SW480 (cell line): ENCODE measurements at places on chromosomes 12 and 14.

DNA sequence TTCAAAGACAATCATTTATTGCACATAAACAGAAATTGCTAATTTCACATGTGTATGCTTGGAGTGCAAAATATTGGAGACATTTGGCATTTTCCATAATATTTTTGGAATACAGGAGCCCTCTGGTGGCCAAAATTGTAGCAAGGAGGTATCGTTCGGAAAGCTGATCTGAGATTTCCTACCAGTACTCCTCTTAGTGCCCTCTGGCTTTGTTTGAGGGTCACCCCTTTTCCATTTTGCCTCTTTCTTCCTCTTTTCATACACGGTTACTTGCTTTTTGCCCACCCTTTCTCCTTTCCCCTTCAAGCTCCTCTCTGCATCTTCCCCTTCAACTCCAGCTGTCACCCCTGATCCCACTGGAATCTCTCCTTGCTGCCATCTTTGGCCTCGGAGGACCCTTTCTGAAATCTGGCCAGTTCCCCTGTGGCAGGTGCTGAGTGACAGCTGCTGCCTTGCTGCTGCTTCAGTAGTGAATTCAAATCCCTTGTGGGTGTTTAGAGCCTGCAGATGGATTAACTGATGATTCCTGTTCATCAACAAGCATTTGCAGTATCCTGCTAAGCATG, 164.6 kb upstream of the PARP11 start:
- DNase-seq: peak; percentile 59

GRCh38 chr12:45737638-45738037, 8.1 kb downstream of the ARID2 start:
- no peak for DNase-seq

GRCh38 chr12:50980545-50980944, 28.2 kb downstream of the HIGD1C start:
- DNase-seq: no peak

- DNase-seq: no peak
These were observed 267.2 kb upstream of the BTG1 start for GRCh38 chr12:92412856-92413255.

DNA sequence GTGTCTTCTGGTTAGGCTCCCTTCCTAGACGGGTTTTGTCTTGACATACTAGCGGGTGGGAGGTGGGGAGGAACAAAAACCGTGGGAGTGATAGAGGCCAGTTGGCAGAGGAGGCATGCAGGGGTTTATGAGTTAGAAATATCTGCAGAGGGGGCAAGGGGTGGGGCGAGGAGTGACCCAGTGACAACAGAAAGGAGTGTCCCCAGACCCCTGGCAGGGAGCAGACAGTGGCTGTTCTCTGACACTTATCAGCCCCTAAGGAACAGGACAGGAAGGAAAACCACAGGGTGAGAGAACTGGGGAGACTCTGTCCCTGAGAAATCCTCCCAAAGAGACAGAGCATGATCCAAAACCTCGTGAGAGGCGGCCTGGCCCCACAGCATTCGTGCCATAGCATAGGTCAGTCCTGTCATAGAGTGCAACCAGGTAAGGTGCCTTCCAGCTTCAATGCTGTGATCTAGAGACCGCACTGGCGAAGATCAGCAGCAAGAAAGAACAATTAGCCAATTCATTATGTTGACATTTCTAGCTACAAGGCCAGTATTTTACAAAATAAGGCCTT, 141.4 kb downstream of the CRADD start:
- DNase-seq: no peak

GRCh38 chr12:132872073-132872855, 15.1 kb downstream of the CHFR start:
- no peak for DNase-seq

DNA sequence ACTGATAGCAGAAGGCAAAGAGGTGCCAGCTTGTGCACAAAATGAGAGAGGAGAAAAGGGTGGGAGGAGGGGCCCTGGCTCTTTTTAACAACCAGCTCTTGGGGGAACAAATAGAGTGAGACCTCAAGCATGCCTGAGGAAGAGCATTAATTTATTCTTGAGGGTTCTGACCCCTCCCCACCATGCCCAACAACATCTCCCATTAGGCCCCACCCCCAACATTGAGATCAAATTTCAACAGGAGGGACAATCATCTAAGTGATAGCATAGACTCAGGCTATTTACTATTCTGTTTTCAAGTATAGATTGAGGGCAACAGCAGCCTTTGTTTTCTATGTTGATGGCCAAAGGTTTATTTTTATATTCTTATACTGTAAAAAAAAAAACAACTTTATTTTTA, 59.7 kb downstream of the FUT8 start:
- no peak for DNase-seq

- no peak for DNase-seq
These were observed 50.8 kb downstream of the NTN4 start for GRCh38 chr12:95739561-95740313.

GRCh38 chr14:54796961-54797360, 105.7 kb downstream of the GCH1 start:
- no peak for DNase-seq

- no peak for DNase-seq
These were observed 42.3 kb upstream of the BATF start for GRCh38 chr14:75479770-75480600.

DNA sequence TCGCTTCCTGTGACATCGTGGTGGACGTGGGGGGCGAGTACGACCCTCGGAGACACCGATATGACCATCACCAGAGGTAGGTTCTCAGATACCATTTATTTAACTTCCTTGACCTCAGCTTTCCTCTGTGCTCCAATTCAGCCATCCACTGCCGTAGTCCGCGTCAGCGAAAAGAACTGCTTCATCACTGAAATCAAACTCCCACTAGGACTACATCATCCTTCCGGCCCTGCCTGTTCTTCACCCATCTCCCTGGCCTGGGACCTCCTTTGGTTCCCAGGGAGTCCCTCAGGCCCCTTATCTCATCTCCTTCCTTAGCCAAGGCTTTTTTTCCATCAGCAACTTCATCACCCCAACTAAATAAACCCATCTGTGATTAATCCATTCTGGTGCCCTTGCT, 692 bp downstream of the MYG1 start:
- no peak for DNase-seq

DNA sequence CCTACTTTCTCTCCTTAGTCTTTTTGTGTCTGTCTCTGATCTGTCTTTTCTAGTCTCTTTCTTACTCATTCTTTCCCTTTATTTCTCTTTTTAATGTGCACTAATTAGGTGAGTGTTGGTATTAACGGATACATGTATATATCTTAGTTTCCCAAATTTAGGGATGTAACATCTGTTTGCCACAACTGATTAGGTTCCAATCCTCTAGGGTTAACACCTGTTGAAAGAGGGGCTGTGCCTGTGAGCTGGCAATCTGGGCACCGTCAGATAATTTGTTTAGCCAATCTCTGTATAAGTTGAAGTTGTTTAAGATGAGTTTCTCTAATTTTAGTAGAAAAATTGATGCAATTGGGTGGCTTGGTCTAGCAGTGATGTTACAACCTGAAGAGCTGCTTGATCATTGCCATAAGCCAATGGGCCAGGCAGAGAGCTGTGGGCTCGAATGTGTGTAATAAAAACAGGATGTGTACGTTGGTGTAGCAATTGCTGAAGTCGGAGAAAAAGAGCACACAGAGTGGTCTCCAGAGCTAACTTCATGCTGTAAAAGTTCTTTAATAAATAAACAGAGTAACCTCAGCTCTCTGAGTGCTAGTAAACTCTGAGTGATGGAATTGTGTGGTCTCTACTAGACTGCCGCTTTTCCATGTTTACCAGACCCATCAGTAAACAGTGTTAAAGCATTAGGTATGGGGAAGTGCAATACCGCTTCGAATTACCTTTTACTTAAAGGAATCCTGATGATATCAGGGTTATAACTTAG, 18.3 kb upstream of the LYZ start:
- no peak for DNase-seq

GRCh38 chr14:87122166-87122565, 870.8 kb downstream of the GALC start:
- DNase-seq: no peak

DNA sequence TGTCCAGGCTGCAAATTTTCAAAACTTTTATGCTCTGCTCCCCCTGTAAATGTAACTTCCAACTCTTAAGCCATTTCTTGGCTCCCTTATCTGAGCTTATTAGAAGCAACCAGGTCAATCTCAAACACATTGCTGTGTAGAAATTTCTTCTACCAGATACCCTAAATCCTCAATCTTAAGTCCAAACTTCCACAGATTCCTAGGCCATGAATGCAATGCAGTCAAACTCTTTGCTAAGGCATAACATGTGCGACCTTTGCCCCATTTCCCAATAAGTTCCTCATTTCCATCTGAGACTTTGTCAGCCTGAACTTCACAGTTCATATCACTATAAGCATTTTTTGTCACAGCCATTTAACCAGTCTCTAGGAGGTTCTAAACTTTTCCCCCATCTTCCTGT, 64.5 kb downstream of the TMTC3 start:
- no peak for DNase-seq

- DNase-seq: peak; percentile 81
These were observed 160.0 kb upstream of the SOX5 start for GRCh38 chr12:24109381-24110039.

DNA sequence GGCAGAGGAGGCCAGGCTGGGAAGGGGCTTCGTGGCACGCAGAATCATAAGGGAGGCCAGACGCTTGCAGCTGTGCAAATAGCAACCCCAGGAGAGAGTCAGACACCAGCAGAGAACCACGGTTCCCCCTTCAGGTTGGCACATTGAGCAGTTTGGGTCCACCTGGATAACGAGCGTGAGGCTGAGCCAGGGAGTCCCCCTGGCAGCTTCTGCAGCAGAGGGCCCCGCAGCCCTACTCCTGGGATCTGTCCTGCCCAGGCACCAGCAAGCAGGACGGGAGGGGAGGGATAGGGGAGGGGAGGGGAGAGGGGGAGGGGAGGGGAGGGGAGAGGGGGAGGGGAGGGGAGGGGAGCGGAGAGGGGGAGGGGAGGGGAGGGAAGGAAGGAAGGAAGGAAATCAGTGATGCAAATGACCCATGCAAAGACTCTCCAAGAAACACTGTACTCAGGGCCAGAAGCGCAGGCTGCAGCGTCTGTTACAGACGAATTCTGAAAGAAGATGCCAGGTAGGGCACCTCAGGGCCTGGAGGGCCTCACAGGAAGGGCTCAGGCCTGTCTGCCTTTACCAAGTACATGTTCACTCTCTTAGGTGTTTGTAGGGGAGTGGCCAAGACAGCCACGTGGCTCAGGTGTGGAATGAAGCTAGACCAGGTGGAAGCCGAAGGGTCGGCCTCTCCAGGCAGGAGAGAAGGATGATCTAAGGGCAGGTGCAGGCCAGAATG, 32.3 kb upstream of the MMP17 start:
- no peak for DNase-seq

GRCh38 chr14:100818221-100818699, 7.7 kb upstream of the MEG3 start:
- no peak for DNase-seq

GRCh38 chr12:78407722-78408121, 456.9 kb upstream of the SYT1 start:
- no peak for DNase-seq

DNA sequence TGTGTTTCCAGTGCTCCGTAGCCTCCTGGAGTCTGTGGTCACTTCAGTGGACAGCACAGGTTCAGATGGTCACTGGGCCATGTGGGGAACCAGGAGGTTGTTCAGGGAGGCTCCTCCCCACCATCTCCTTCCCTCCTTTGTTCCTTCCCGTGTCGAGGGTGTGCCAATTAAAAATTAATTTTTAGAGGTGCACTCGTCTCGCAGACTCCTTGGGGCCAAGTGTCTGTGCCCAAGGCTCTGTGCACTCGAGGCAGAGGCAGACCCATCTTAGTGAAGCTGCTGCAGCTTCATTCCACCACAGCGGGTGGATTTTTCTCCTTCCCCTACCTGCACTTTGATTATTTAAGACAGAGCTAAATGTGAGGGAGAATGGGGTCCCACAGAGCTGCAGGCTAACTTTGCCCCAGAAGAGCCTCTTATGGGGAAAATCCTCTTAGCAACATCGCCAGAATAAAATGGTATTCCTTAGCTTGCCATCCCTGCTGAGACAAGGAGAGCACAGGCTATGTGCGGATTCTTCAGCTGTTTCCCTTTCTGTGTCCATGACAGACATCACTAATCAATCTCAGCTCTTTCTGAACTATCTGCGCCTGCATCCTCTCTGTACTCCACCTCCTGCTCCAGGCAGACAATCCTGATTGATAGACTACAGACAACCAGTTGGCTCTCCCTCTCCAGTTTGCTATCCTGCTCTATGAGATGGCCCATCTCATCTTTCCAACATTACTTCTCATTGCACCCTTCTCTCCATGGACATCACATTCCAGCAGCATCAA, 159.5 kb downstream of the VRK1 start:
- no peak for DNase-seq

DNA sequence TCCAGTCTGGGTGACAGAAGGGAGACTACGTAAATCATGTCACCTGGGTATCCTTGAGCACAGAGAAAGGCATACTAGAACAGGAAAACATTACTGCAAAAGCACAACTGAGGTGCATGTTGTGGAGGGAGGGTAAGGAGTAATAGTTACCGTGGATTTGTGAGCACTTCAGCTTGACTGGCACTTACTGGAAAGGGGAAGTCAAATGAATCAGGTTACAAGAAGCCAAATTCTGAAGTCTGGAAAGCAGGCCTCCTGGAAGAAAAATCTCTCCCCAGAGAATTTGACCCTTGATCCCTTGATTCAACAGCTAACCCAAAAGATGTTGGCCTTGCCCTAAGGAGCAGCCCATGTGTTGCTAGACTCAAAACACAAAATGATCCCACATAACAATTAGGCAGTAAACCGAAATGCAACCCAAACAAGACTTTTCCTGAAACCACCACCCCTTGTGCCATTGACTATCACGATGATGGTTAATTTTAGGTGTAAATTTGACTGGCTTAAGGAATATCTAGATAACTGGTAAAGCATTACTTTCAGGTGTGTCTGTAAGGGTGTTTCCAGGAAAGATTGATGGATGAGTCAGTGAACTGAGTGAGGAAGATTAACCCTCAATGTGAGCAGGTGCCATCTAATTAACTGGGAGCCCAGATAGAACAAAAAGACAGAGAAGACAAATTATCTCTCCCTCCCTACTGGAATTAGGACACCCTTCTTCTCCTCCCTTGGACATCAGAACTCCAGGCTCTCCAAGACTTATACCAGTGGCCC, 108.8 kb downstream of the SLC25A21 start:
- no peak for DNase-seq

GRCh38 chr12:25629341-25629740, 76.3 kb upstream of the LMNTD1 start:
- no peak for DNase-seq

DNA sequence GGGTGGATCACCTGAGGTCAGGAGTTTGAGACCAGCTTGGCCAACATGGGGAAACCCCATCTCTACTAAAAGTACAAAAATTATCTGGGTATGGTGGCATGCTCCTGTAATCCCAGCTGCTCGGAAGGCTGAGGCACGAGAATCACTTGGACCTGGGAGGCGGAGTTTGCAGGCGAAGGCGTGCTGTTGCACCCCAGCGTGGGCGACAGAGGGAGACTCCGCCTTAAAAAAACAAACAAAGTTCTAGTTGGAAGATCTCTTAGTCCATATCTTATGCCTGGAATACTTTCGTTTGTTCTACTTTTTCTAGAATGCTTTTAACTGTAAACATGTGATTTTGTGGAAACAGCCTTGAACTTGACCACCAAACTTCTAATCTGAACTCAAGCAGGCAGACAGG, 38.7 kb downstream of the PPHLN1 start:
- DNase-seq: no peak

- peak; percentile 61 for DNase-seq
These were observed 121.1 kb upstream of the EEA1 start for GRCh38 chr12:93050026-93050747.
